ENCODE measurements at places on chromosomes 5 and 9.

GRCh38 chr9:5851445-5851844, 18.5 kb upstream of the ERMP1 start:
- DNase-seq = no peak

- no peak for DNase-seq
These were observed 138.2 kb downstream of the PRDM6 start for GRCh38 chr5:123227216-123227615.

- no peak for DNase-seq
These were observed 178.8 kb upstream of the CDH10 start for GRCh38 chr5:24823625-24824024.

GRCh38 chr5:6730407-6730806, 17.2 kb downstream of the TENT4A start:
- DNase-seq = peak; percentile 75

DNA sequence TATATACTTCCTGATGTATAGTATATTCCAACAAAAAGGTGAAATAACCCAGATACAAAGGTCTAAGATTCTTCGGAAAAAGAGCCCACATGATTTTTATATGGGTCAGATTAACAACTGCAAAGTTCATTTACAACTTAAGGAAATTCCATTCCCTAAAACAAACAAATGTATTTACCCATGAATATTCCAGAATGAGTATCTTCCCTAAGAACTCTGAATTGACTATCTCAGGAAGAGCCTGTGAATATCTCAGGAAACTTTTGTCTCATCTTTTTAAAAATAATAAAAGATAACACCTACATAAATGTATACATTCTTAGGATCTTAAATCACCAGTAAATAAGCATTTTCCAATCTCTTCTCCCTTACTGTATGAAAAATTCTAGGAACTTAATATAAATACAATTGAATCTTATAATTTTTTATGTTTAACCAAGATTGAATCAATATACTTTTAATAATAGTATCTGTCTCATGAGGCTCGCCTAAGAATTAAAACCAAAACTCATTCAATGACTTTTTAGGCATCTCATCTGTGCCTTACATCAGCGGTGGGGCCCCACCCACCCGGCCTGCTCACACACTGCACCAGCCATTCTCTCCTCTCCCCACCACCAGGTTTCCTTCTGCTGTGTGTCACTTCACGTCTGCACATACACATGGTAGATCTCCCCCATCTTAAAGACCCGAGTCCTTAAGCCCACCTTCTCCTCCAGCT, 78.1 kb downstream of the RAPGEF1 start:
- no peak for DNase-seq

DNA sequence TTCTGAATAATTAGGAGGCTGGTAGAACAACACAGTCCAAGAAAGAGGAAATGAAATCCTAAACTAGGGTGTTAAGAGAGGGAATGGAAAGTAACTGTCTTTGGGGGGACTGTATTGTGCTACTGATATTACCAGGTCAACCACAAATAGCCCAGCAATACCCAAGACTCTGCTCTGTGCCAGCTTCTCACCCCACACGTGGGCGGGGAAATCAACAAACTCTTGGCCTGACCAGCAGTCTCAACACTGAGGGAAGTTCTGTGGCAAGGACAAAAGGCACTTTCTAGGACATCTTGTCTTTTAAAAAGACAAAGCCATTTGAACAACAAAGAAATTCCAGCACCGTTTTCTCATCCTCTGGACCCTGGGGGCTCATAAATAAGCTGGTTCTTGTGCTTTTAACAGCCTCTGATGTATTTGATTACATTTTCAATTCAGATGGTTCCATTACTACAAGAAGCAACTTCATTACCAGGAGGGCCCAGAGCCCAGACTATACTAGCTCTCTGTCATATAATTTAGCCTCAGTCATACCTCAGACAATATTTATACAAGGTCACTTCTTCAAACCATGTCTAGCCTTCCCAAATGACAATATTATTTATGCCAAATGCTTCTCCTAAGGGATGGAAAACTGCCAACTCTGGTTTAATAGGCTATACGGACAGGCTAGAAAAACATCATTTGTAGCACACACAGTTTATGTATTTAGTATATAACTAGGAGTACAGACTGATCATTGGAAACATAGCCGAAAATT, 297.8 kb downstream of the CWC27 start:
- DNase-seq = no peak

GRCh38 chr9:18534611-18535010, 60.7 kb downstream of the ADAMTSL1 start:
- DNase-seq = no peak

- no peak for DNase-seq
These were observed 162.6 kb downstream of the GLIS3 start for GRCh38 chr9:4137234-4137633.

- peak; percentile 89 for DNase-seq
These were observed 125.4 kb upstream of the ADAMTS16 start for GRCh38 chr5:5014586-5015235.

DNA sequence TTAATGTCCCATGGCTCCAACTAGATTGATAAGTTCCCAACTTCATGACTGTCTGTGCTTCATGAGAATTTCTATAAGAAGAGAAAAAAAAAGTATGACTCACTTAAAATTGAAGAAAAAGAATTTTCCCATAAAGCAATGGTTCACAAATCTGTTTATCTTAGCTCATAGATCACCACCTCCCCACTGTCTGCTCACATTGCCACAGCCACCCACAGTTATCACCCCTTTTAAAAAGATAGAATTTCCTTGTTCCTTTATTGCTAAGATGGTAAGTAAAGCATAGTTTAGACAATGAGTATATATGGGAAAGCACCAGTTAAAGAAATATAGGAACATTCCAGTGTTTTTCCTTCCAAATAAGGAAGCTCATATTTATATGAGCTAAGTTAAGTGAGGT, 67.1 kb downstream of the ALDH7A1 start:
- no peak for DNase-seq

- DNase-seq = no peak
These were observed 88.6 kb upstream of the AGXT2 start for GRCh38 chr5:35136386-35136785.

DNA sequence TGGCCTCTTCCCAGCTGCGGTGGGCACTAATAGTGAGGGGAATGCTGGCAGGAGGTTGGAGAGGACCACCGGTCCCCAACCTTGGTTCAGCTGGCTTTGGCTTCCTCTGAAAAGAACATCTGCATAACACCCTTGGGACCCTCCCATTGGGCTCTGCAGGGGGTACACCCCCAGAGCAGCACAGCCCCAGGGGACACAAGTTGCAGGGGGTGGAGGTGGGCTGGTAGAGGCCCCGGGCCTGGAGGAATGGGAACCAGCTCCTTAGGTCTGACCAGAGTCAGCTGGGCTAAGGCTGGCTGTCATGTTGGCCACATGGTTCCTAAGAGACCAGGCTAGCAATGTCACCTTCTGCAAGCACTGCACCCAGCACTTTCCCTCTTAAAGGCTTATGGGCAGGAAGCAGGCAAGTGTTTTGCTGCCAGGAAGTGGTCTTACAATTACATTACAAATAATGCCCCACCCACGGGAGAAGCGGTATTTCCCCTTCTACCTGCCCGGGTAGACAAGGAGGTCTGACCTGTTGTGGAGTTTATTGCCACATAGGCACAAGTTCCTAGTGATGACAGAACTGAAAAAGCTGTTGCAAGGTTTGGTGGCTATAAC, 18.1 kb downstream of the GCNT4 start:
- no peak for DNase-seq

DNA sequence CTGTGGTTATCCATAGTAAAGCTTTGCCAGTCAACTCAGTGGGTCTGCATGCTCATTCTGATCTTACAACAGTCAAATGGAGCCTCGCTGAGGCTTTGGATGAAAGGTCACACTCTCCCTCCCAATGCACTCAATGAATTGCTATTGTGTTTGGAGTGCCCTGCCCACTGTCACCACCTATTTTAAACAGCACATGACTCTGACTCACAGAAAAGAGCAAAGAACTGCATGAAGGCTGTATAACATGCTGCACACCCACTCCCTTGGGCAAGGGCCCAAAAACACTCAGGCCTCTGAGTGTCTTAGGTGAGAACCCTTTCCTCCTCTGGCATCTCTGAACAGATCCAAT, 118.7 kb upstream of the CCDC112 start:
- no peak for DNase-seq

GRCh38 chr5:151295138-151295537, 8.4 kb downstream of the SLC36A3 start:
- DNase-seq = no peak

Measured in posterior vena cava (tissue), 2 donors.